T follicular helper cell (primary cell): ENCODE measurements at places on chromosomes 2 and 18.
A peak's percentile ranks its signal among the peaks of the same experiment; 100 is the strongest.

- no peak for DNase-seq
Measured at GRCh38 chr2:209640358-209640757, 131.3 kb upstream of the UNC80 start.

- DNase-seq: no peak
Measured at GRCh38 chr2:36432479-36432878, 76.9 kb downstream of the CRIM1 start.

DNA sequence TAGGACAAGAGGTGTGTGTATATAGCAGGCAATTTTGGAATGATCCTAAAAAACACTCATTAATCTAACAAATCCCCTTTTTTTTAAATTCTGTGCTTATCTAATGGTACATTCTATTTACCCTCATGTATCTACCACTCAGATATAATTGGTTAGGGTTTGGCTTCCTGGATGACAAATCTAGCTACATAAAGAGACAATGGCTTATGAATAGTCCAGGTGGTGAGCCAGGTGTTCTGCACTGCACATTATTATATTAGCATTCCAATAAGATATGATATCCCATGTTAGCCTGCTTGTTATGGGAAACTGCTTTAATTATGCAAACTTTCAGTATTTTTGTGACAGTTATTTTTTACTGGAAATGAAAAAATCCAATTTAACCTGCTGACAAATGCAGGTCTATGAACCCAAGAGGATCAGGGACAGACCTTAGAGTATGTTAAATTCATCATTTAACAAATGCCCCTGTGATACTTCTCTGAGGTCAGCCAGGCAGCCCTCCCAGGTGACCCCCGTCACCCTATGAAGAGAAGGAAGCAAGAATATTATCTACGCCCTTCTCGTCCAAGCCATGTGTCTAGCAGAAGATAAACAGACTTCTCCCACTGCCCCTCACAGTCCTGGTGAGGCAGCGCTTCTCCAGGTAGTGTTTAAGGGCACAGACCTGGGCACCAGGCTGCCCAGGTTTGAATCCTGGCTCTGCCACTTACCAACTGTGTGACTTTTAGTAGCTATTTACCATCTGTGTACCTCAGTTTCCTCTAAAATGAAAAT, 83.0 kb downstream of the ADD2 start:
- DNase-seq: no peak

DNA sequence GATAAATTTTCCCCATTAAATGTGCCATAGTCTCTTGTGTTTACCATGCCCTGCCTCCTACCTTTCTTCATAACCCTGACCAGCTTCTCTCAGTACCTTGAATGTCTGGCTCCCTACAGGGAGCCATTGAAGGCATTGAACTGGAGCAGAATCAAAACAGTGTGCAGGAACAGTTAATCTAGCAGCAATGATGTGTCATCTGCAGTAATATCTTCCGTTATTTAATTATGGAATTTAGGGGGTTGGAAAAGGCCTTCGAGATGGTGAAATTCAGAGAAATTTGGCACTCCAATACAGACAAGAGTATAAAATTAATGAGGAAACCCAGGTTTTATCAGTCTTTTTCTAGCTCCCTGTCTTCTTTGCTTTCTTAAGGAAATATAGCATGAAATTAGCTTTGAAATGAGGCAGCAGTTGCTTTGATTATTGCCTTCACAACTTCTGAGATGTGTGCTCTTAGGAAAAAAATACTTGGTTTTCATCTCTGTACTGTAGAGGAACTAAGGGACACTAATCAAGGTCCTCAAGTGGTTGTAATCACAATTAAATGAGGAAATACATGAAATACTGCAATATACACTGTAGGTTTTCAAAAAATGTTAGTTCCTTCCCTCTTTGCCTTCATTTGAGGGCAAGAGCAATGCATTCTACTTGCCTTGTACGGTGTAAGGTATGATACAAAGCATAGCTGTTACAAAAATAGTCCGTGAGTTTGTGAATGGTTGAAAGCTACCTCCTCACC, 369.1 kb downstream of the SETBP1 start:
- no peak for DNase-seq

GRCh38 chr2:128367601-128368359, 49.1 kb upstream of the HS6ST1 start:
- no peak for DNase-seq

DNA sequence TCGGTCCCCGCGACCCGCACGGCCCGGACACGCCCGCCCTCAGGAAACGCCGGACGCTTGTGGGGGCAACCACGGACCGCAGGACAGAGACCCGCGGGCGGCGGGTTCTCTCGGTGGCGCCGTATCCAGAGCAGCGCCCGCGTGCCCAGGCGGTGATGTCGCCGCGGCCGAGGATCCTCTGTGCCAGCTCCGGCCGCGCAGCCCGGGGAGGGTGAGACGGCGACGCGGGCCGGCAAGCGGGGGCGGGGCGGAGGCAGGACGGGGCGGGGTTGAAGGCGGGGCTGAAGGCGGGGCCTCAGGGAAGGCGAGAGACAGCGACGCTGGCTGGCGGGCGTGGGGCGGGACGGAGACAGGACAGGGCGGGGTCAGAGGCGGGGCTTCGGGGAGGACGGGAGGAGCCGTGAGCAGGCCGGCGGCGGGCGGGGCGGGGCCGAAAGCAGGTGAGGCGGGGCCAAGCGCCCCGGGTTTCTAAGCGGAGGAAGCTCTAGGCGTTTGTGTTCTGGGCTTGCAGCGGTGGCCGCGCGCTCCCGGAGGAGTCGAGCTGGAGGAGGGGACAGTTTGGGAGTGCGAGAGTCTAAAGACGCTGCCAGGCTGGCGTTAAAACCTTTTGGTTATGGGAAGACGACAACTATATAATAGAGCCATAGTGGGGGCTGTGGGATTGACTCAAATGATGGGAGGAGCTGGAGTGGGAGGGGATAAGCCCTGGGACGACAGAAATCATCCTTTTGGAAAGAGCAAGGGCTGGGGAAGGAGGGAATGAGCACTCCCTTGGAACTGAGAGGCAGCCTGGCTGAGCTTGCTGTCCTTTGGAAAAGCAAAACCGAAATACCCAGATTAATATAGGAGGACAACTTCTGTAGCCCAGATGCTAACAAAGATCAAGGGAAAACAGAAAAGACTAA, at the start of gene DSEL:
Gene DSEL (minus strand): TSS at position 182 of the 905 bp plus-strand sequence. CDS start 2,112 bp downstream, outside the sequence.
- DNase-seq: peak; percentile 98

GRCh38 chr18:78632111-78632541, 347.5 kb upstream of the SALL3 start:
- DNase-seq: no peak

GRCh38 chr2:144270951-144271350, 249.0 kb downstream of the ZEB2 start:
- DNase-seq: no peak

DNA sequence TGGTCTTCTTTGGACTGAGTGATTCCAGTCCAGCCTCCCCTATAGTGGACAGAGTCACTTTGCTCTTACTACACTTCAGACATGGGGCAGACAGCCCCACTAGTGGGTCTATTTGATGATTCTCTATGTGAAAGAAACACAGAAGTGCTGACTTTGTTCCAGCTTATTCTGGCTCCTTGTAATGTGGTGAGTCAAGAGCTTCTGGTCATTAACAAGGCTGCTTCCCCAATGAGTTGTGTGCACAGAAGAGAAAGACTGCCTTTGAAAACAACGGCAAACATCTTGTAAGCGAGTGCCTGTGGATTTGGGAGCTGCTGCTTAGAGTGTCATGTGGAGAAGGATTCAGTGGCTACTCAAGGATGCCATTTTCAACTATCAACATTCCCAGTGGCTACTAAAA, 39.1 kb downstream of the RMC1 start:
- DNase-seq: no peak

GRCh38 chr2:162316590-162316989, 1.9 kb downstream of the IFIH1 start:
- DNase-seq: no peak

DNA sequence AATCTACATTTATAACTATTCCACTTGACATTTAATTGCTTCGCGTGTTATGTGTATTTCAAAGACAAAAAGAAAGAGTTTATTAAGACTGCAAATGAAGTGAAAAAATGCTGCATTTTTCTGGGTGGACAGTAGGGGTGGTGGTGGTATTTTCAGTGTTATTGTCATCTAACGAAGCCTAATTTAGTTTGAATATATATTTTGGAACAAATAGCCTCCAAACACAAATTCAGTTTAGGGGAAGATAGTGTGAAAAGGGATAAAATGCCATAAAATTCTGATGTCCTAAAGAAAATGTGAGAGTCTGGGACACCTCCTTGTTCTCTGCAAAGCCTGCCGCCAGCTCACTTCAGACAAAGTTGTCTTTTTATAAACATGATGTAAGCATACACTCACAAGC, 425.1 kb downstream of the NRXN1 start:
- no peak for DNase-seq

DNA sequence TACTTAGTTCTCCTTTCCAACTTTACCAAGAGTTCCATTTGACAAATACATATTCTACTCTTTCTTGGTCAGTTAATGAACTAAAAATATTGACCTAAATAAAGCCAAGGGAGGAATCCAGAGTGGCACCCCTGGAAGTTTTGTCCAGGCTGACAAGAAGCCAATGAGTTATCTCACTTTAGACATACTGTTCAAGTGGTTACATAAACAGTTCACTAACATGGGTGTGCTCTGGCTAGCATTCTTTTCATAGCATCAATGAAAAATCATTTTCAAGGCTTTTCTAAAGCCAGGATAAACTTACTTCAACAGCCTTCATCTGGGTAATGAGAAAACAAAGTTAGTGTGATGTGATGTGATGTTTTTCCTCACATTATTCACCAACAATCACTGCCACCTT, 649.4 kb downstream of the TDRD15 start:
- DNase-seq: no peak

DNA sequence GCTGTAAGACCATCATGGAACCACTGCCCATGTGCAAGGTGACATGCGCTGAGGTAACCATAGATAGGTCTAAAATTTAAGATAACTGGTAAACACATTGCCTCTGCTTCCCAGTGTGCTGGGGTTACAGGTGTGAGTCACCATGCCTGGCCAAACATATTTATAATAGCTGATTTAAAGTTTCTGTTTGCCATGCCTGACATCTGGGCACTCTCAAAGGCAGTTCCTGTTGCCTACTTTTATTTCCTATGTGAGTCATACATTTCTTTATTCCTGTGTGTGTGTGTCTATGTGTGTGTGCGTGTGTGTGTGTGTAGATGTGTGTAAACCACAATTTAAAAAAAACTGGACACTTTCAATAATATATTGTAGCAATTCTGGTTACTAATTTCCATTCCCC, 415.2 kb upstream of the NETO1 start:
- no peak for DNase-seq

- no peak for DNase-seq
Measured at GRCh38 chr2:8219631-8220355, 462.1 kb upstream of the ID2 start.

GRCh38 chr18:77111951-77112746, 20.4 kb downstream of the MBP start:
- DNase-seq: no peak

DNA sequence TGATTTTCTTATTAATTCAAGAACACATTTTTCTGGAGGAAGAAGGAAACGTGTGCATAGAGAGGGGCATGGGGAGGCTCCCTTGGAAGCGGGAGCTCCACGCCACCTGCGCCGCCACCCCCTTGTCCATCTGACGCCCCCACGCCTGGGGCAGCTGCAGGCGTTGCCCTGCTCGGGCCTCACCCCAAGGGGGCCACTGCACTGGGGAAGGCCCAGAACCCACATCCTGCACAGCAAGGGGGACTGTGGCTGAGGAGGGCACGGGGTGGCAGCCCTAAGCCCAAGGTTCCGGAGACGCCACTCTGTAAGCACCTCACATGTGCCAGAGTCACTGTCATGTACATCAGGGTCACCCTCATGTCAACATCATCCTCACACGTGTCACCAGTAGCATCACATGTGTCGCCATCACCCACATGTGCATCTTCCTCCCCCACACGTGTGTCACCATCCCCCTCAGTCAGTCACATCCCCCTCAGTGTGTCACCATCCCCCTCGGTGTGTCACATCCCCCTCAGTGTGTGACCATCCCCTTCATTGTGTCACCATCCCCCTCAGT, 486.7 kb upstream of the SALL3 start:
- no peak for DNase-seq

GRCh38 chr2:26535663-26536275, 57.8 kb upstream of the OTOF start:
- DNase-seq: no peak

DNA sequence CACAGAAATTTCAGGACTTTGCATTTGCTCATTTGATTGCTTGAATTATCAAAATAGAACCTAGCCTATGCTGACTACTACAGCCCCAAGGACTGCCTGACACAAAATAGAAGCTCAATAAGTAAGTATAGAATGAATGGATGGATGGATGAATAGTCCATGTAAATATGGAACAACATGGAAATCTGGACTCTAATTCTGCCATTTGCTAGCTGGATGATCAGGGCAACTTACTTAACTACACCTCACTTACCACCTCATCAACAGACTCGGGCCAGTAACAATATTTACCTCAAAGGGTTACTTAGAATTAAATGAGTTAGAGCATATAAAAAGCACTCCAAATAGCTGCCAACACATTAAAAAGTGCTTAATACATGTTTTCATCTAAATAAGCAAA, 50.6 kb downstream of the NBAS start:
- DNase-seq: no peak

- DNase-seq: no peak
Measured at GRCh38 chr18:10913919-10914318, 235.4 kb downstream of the PIEZO2 start.

GRCh38 chr2:20352230-20352578, 1.6 kb upstream of the PUM2 start:
- DNase-seq: no peak

DNA sequence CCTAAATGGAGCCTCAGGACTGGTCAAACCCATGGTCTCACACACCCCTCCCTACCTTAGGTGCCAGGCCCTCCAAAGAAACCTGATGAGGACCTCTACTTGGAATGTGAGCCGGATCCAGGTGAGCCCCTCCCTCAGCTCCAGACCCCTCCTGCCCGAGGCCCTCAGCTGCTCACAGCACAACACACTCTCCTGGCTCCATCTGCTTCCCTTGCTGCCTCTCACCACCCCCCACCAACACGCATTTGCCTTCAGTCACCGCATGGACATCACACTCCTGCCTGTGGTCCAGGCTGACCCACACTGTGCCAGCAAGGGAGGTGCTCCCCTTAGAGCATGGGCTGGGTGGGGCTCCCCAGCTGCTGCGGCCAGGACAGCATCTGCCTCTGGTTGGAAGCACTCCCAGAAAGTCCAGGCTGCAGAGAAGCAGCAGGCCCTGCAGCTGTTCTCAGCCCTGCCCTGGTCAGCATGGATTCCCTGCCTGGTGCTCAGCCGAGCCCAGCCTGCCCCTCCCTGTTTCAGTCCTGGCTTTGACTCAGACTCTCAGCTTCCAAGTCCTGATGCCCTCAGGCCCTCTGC, 15.1 kb downstream of the SH2D6 start:
- DNase-seq: no peak

GRCh38 chr2:241986836-241987641, 117.5 kb downstream of the RTP5 start:
- DNase-seq: no peak

- no peak for DNase-seq
Measured at GRCh38 chr18:76564117-76564516, 69.1 kb upstream of the ZNF516 start.

DNA sequence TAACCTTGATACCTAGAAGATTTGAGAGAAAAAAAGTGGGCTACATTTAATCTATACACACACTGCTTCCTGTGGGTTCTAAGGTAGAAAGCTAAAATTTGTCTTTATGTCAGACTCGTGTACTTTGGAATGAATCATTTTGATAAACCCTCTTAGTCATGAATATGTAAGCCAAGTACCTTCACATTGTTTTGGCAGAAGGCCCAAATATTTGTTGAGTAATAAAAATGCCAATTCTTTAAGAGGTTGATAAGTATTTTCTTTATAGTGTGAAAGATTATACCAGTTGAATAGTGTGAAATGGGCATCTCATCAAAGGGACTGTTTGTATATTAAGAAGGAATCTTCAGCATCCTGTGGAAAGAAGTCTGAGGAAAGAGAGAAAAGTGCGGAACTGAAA, 1464.7 kb upstream of the ZEB2 start:
- no peak for DNase-seq
